Stimulated activated CD8-positive, alpha-beta memory T cell treated with anti-CD3 and anti-CD28 coated beads, Interleukin-2, amount 100 ng/mL, for 1 hour (primary cell): ENCODE measurements at places on chromosomes 16 and 17.

DNA sequence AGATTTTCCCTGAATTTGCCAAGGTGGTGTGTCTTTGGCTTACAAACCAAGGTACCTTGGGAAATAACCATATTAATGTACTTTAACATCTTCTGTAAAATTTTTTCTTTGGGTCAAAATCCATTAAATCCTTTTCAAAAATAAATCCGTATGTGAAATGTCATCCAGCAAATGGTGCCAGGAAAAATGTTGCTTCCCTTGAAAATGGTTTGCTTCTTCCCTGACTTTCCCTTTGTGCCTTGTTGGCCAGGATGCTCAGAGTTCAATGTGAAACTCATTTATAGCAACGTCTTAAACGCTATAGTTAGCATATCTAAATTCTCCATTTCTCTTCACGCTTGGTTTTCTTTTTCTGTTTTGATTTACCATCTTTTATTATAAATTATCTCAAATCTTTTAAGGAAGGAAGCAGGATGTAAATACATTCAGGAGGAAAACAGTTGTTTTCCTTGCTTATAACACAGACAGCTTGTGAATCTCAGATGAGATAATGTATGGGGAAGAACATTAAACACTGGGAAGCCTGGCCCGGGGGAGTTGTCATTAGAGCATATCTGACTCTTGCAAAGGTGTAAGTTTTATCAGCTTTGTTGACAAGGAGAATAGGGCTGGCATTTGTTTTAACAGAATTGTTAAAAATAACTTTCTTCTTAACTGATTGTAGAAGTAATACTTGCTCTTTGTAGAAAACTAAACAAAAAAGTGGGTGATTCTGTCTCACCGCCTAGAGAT, 42.1 kb downstream of the GPRC5B start:
- no peak for DNase-seq

DNA sequence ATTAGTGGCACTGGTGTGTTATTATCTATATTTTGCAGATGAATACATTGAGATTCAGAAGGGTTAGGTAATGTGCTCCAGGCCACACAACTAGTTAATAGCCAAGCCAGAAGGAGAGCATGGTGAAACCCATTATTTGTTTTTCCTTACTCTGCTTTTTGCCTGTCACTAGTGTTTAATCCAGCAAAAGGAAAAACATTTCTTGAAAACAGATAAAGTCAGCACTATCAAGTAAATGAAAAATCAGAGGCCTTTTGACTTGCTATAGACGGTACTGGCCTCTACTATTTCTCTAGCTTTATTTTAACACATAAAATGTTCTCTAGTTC, 4.8 kb downstream of the PITPNC1 start:
- no peak for DNase-seq

DNA sequence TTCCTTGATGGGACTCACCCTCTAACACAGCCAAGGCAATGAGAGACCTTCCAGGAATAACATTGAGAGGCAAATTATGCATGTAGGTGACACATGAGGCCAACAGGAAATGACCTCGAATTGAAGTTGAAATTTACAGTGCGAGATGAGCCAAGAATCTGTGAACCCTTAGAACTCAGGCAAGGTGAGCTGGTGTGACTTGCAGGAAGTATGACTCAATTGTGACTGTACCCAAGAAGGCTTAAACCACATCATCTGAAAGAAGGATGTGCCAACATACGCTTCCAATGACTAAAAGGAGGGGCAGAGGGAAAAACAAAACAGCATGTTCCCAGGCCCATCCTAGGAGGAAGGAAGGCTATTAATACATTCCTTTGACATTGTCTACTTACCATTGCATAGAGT, 44.8 kb downstream of the PITPNC1 start:
- DNase-seq, result no peak

DNA sequence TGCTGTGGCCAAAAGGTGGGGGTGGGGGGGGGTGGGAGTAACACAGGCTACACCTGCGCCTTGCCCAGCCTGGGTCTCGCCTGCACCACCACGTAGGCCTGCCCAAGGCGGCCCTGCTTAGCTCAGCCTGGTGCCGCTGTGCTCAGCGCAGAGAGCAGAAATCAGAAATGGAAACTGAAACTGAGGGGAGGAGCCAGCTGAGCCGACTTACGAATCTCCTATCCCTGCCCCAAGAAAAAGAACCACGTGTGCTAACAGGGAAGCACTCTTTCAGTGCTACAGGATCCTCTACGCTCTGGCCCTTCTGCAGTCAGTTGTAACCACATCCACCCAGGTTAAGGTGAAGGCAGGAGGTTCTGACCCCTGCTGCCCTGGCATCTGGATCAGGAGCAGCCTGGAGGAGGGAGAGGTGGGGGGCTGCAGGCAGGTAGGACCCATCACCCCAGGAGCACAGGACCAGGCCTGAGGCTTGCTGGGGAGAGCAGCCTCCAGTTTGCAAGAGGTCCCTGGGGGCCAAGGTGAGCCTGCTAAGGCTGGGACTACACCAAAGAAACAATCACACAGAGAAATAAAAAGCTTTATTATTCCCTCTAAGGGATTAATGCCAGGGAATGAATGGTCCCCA, at the start of gene DHX58:
DHX58 (minus strand) TSS at position 163 of the 625 bp plus-strand sequence. CDS start 822 bp downstream, outside the sequence.
- peak; percentile 55 for DNase-seq

GRCh38 chr16:72768591-72768990, 279.3 kb downstream of the ZFHX3 start:
- no peak for DNase-seq

DNA sequence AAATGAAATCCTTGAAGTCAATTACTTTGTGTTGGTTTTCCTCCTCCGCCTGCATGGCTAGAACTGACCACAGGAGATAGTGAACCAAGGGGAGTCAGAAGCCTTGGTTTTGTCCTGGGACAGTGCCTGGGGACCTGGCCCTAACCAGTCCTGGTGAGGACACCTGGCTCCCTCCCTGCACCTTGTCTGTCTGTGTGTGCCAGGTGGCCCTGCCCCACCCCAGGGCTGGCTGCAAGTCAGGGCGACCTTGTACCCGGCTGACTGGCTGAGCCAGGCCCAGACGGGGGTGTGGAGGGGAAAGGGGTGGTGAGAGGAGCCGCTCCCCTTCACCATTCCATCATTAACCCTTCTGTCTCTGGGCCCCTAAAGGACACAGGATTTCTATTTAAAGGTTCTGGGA, 3.4 kb downstream of the RAPGEFL1 start:
- no peak for DNase-seq

DNA sequence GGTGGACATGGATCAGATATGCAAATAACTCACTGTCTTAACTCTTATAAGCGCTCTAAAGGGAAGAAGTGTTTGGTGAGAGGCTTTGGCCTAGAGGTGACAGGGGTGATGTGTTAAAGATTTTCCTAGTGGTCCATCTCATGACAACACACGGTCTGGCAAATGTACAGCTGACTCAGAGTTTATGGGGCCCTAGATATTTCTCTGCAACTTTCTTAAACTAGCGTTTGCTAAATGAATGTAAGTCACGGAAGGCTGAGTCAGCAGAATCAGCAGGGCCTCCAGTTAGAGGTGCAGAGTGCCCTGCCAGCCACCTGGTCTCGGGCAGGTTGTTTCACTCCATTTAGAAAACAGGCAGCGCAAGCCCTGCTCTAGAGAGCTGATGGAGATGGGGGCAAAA, 40.1 kb downstream of the CLEC16A start:
- DNase-seq, result no peak

DNA sequence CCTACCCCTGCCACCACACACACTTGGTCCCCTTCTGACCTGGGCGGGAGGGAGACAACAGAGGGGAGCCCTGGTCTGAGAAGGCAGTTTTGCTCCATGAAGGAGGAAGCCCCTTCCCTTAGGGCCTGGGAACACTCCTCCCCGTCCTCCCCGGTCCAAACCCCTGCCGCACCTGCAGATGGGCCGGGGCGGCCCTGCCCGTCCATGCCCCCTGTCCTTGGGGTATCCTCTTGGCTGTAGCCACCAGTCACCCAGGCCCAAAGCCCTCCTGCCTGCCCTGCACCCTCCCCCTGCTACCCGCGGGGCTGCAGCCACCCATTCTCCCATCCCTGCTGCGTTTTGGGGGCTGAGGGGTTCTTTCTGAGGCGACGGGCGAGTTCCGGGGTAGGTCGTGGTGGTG, 33.9 kb downstream of the GSE1 start:
- DNase-seq, result no peak
